ENCODE measurements at places on chromosomes 13 and 19. TPM values are rescaled to one million over a fixed set of nuclear protein-coding genes. Genes with fewer than 3 reads are reported as not detected.

Gene GJB6
- not detected for total RNA-seq

Gene PEX11G
- total RNA-seq, result 2.1 TPM

Gene CNN1
- total RNA-seq, result not detected

Gene ZNF66
- 0.80 TPM for total RNA-seq

Gene FXYD7
- not detected for total RNA-seq

Gene TYROBP
- not detected for total RNA-seq

Gene STOML3
- not detected for total RNA-seq

Gene GTF2F2
- total RNA-seq, result 19.7 TPM

Gene ERFL
- total RNA-seq, result not detected

Gene PGLYRP2
- total RNA-seq, result not detected

Gene FPR3
- total RNA-seq, result not detected

All from mammary microvascular endothelial cell (primary cell).